ENCODE measurements at places on chromosomes 11 and 22. TPM values are rescaled to one million over a fixed set of nuclear protein-coding genes. Genes with fewer than 3 reads are reported as not detected.

- no peak for DNase-seq
Measured at GRCh38 chr11:119957951-119958350, 180.0 kb downstream of the TRIM29 start.

DNA sequence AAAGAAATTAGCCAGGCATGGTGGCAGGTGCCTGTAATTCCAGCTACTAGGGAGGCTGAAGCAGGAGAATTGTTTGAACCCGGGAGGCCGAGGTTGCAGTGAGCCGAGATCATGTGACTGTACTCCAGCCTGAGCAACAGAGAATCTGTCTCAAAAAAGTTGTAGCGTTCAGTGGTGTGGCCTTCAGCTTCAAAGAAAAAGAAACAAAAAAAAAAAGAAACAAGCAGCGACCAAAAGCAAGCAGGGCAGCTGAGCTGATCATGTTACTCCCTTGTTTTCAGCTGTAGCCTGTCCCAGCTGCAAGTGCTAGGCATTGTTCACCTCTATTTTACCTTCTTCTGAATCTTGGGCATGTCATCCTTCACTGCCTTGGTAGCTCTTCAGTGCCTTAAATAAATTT is 37.0 kb downstream of the SFI1 start:
- no peak for DNase-seq

GRCh38 chr22:42860968-42861367 is 3.9 kb upstream of the ARFGAP3 start:
- no peak for DNase-seq

The HSCB gene
- total RNA-seq, result 16.5 TPM

The DDX17 gene
- 334 TPM for total RNA-seq

The PATE2 gene
- total RNA-seq, result not detected
